ENCODE measurements at places on chromosomes 7 and 10.

GRCh38 chr10:93478873-93479272 lies 3.3 kb downstream of the MYOF start:
- DNase-seq = no peak

- DNase-seq = no peak
Measured at GRCh38 chr10:70714245-70714644, 41.9 kb downstream of the ADAMTS14 start.

- no peak for DNase-seq
Measured at GRCh38 chr10:80702143-80702542, 164.4 kb downstream of the SH2D4B start.

DNA sequence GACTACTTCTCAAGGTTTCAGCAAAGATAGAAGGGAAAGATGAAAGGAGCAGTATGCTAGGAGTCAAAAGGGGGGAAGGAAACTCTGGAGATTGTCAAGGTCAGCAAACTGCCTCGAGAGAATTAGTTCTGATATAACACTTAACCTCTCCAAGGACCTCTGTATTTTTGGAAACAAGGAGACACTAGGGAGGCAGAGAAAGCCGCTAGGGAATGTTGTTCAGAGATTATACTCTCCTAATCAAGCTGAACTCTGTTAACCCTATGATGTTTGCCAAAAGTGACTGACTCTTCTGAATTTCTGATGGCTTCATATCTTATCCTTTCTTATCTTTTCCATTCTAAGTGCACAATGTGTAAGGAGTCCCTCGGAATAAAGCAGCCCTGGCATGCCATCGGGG lies 27.1 kb downstream of the CREM start:
- no peak for DNase-seq
